Activated T-cell treated with anti-CD3 and anti-CD28 coated beads, Interleukin-2, amount 50 U/mL, for 72 hours (primary cell): ENCODE measurements at places on chromosomes 11 and 22. TPM values are rescaled to one million over a fixed set of nuclear protein-coding genes. Genes with fewer than 3 reads are reported as not detected.

GRCh38 chr11:110022548-110022947, 70.6 kb upstream of the ZC3H12C start:
- no peak for DNase-seq

The CECR2 gene
- 0.23 TPM for total RNA-seq

The POLA2 gene
- 54.2 TPM for total RNA-seq

DNA sequence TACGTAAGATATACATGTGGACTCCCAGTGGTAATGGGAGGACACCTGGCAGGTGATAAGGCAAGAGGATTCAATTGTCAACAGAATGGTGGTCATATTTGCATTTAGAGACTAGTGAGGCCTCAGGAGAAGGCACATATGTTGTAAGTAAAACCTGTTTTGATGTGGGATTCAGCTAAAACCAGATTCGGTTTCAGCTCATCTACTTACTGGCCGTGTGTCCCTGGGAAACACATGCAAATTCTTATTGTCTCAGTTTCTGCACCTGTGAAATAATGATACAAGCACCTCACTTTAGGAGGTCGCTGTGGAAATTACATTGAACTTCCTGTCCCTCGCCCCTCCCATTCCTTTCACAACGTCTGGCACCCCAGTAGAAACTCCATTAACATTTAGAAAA, 78.9 kb upstream of the FIBIN start:
- no peak for DNase-seq

The MS4A3 gene
- total RNA-seq = not detected

- no peak for DNase-seq
Observed at GRCh38 chr11:110968348-110969062, 256.3 kb upstream of the ARHGAP20 start.

The KDM4D gene
- 1.4 TPM for total RNA-seq

DNA sequence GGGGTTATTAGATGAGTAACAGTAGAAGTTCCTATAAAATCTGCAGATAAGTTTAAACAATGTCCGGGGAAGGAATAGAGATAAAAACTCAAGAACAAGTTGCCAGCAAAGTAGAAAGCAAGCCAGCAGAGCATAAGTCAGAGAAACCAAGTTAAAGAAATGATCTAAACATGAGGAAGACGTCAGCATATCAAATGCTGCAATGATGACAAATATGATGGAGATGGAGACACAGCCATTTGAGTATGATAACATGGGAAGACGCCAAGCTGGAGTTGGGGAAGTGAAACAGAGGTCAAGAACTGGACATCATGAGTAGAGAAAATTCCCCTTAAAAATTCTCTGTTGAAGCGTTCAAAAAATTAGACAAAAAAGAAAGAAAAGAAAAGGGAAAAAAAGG, 571.5 kb downstream of the CNTN5 start:
- no peak for DNase-seq

The ZBTB16 gene
- total RNA-seq = 3.3 TPM

DNA sequence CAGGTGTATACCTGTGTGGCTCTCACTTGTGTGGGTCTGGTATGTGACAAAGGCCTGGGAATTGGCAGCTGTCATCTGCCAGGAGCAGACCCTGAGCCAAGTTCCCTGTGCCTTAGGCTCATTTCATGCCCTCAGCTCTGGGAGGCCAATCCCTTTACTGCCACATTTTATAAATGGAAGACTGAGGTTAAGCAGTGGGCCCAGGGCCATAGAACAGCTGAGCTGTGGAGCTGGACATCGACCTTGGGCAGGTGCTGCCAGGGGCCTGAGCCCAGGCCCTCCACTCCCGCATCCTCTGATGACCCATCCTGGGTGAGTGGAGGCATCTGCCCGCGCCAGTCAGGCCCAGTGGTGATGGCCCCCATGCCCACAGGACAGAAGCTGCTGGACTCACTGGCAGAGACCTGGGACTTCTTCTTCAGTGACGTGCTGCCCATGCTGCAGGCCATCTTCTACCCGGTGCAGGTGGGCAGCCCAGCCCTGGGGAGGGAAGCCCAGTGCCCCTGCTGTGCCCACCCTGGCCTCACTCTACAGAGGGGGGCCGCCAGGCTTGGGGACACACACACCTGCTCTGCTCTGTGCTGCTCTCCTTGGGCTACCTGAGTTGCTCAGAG, 20.9 kb upstream of the ARHGAP8 start:
- no peak for DNase-seq

GRCh38 chr11:132683602-132684001, 848.7 kb downstream of the OPCML start:
- no peak for DNase-seq

The TMEM223 gene
- total RNA-seq = 10.8 TPM

DNA sequence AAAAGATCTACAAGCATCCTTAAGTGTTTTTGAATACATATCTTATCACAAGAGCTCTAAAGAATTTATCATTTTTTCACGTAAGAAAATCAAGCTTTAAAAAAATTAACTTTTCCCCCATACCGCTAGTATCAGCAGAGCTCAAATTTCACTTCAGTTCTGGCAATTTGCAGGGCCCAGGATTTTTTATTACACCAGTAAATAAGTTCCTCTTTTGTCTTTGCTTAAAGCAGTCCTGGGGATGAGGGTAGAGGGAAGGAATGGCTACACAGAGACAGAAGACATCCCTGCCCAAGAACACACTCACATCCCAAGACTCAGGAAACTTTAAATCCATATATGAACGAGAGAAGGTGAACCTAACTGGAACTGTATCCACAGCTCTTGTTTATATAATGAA, 22.6 kb upstream of the SORL1 start:
- DNase-seq = no peak

DNA sequence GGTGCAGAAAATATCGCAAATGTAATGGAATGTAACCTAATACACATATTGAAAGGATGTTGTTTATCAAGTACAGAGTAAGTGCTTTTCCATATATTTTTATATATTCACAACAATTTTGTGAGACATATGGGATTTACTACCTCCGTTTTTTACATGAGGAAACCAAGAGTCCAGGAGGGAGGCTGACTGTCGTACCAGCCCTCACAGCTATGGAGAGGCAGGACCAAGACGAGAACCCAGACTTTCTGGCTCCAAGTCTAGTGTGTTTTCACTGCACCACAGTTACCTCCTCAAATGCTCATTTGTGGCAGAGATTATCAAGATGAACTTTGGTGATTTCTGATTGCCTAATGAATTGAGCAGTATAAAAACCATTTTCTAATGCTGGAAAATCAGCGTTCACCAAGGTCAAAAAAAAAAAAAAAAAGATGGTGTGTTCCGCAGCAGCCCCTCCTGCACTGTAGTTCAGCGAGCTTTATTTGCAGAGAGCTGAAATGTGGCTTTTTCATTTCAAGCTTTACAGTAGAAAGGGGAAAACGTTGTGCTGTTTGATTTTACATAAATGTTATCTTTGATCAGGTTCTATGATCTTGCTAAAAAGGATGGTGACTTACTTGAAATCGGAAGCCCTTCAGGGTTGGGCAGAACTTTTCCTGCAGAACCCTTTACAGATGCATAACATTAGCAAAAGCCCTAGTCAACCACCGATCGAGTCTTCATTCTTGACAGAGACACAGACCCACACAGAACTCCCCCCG, 44.7 kb upstream of the WEE1 start:
- no peak for DNase-seq

The TST gene
- total RNA-seq = 6.7 TPM

GRCh38 chr11:34134765-34135164, 29.3 kb downstream of the NAT10 start:
- no peak for DNase-seq

The CHRM1 gene
- not detected for total RNA-seq

The ASRGL1 gene
- 8.8 TPM for total RNA-seq

- peak; percentile 30 for DNase-seq
Observed at GRCh38 chr22:25069758-25070481, 117.4 kb downstream of the KIAA1671 start.

DNA sequence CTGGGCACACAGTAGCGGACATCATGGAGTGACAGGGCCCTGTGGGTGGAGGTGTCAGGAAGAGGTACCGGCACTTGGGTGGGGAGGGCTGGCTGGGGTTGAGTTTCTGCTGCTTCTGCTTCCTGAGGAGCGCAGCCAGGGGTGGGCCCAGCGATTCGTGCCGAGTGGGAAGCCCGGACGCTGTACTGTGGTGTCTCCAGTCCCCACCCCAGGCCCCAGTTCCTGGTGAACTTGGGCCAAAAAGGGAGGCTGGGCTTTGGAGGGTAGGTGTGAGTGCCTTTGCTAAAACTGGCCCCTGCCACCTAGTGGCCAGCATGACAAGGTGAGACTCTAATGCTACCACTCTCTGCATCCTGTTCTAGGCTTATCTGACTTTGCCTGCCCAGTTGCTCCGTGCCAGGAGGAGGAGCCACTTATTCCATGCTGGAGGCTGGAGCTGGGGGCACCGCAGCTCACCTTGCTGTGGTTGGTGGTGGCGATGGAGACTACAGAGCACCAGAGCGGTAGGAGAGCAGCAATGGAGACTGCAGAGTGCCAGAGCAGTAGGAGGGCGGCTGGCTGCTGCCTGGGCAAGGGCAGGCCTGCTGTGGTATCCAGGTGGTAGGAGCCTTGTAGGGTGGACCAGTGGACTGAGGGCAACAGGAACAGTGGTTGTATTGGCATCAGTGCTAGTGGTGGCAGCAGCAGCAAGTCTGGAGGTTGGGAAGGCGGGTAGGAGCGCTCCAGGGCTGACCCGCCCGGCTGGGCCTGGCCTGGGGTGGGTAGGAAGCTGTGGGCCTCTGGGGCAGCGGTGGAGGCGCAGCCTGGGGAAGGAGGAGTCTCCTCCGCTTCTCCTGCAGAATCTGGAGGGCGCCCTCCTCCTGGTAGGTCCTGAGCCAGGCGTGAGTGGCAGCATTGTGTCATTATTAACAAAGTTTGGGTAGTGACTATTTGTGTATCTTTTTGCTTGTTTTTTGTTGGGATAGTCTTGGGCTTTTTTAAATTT, 2.2 kb upstream of the RFPL2 start:
- peak; percentile 32 for DNase-seq

The SERGEF gene
- 40.8 TPM for total RNA-seq

- DNase-seq = no peak
Observed at GRCh38 chr11:37972691-37973090, 1374.7 kb upstream of the RAG2 start.

DNA sequence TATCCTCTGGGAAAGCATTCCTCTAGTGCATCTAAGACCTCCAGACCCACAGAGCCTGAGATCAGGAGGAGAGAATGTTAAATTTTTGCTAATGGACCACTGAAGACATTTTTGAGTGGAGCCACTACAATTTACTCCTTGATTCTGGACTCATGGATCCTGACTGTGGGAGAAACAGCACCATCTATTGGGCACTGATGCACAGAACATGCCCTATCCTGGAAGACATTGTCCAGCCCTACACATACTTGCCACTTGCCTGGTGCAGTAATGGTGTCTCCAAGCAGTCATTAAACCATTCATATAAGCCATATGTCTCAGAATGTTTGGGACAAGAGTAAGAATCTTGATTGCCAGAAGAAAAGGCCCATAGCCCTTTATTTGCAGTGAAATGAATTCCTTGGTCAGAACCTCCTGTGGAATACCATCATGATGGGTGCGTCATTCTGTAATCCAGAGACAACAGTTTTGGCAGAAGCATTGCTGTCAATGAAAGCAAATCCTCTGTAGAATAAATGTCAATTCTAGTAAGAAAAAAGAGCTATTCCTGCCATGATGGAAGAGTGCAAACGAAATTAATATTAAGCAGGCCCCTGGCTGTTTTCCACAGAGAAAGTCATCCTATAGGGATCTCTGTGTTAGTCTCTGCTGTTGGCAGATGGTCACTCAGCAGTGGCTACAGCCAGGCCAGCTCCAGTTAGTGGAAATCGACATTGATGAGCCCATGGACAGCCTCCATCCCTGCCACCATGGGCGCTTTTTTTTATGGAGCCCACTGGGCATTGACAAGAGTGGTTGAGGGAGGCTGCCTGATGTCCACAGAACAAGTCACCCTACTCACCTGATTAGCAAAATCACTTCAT, 43.5 kb downstream of the GGTLC2 start:
- DNase-seq = peak; percentile 24

DNA sequence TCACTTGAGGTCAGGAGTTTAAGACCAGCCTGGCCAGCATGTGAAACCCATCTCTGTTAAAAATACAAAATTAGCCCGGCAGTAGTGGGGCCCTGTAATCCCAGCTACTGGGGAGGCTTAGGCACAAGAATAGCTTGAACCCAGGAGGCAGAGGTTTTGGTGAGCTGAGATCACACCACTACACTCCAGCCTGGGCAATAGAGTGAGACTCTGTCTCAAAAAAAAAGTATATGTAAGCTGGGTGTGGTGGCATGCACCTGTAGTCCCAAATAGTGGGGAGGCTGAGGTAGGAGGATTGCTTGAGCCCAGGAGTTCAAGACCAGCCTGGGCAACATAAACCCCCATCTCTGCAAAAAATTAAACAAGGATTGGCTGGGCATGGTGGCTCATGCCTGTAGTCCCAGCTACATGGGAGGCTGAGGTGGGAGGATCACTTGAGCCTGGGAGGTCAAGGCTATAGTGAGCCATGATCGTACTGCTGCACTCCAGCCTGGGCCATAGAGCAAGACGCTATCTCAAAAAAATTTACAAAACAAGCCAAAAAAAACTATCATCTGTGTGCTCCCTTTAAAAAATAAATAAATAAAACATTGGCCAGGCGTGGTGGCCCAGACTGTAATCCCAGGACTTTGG, 10.8 kb downstream of the CRKL start:
- DNase-seq = no peak

DNA sequence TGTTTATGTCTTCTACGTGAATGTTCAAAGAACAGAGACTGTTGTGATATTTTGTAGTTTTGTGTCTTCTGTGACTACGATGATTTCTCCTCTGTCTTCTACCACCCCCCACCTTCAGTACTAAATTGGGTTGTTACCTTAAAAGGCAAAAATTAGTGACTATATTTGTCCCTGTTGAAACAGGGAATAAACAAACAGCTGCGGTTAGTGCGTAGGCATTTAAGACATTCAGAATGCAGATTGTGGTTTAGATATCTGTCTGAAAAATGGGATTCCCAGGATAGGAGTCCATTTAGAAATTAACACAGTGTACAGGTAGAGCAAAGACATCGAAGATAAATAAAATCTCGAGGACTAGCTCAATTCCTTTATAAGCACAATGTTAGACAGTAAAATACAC, 15.6 kb upstream of the ARHGAP42 start:
- DNase-seq = no peak

The SPTBN2 gene
- 1.5 TPM for total RNA-seq
